ENCODE measurements at places on chromosomes 1 and 21. TPM values are rescaled to one million over a fixed set of nuclear protein-coding genes. Genes with fewer than 3 reads are reported as not detected.

GRCh38 chr1:115190540-115191170 is 101.4 kb upstream of the TSPAN2 start:
- no peak for DNase-seq

- no peak for DNase-seq
Observed at GRCh38 chr1:208201229-208201628, 43.0 kb downstream of the PLXNA2 start.

DNA sequence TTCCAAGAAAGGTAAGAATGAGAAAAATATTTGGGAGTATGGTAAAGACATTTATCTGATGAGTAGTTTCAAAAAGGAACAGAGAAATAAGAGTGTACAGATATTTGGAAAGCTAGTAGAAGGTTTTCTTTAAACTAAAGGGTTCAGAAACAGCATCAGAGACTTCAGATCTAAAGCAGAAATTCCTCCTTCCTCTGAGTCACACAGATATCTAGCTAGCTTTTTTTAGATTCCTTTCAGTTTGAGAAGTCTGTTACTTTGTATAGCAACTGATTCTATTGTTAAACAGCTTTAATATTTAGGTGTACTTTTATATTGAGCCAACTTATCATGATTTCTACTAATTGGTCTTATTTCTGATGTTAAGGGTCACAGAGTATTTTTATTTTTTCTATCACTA is 4.7 kb downstream of the AMY2B start:
- no peak for DNase-seq

Gene TMPRSS3
- total RNA-seq, result 1.3 TPM

Gene TBX15
- total RNA-seq, result 0.19 TPM

Gene PRAMEF25
- total RNA-seq, result not detected

GRCh38 chr1:61337981-61338848 is 255.9 kb downstream of the NFIA start:
- DNase-seq, result no peak
